ENCODE measurements at places on chromosomes 1 and 21.

GRCh38 chr1:53598966-53599365 lies 139.8 kb downstream of the DMRTB1 start:
- no peak for DNase-seq

DNA sequence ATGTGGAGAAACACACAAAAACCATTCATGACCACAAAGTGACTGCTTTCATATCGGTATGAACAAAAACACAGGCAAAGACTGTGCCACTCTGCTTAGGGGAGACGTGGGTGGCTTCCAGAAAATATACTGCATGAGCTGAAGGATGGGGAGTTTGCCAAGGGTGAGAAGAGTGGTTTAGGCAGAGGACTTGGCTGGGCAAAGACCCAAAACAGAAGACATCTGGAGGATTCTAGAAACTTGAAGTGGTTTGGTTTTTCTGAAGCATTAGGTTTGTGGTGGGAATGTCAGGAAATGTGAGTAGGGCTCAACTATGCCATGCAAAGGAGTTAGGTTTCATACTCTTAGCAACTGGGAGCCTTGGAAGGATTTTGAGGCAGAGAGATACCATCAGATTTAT lies 26.6 kb upstream of the DNM3 start:
- DNase-seq, result no peak

GRCh38 chr1:192810253-192810880 lies 1.5 kb downstream of the RGS2 start:
- no peak for DNase-seq

DNA sequence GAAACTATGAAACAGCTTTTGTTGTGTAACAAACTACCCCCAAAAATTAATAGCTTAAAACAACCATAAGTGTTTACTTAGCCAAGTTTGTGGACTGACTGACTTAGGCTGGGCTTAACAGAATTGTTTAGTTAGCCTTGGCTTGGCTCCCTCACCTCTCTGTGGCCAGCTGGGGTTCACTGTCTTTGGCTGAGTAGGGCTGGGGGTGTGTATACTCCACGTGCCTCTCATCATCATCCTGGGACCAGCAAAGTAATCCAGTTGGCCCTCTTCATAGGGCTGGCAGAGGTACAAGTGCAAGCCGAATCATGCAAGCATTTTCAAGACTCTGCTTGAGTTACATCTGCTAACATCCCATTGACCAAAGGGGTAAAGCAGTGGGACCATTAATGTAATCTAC lies 252.3 kb downstream of the BRINP2 start:
- no peak for DNase-seq

GRCh38 chr21:46289655-46290179 lies 3.6 kb downstream of the YBEY start:
- no peak for DNase-seq

DNA sequence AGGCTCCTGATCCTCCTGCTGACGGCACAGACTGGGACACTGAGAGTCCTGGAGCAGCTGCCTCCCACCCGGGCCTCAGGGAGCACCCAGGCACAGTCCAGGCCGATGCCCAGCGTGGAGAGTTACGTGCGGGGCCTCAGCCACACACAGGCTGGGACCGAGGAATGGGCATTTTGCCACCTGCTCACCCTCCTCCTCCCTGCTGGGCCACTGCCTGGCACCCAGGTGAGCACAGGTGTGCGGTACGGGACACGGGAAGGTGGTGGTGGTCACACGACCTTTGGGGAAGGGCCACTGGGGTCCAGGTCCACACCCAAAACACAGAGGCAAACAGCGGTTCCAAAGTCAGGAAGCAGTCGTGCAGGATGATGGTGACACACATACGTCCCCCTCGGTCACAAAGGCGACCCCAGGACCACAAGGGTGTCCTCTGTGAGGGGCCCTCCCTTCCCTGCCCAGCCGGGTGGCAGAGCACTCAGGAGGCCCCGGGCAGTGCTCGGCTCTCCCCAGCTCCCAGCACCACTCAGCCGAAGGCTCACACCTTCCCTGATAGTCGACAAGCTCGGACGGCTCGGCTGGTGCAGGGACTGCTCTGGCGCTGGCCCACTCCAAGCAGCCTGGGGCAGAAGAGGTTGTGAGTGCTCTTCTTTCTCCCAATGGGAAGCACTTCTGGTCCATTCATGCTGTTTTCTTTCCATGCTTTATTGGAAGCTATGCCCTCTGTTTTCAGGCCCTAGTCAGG lies 14.3 kb downstream of the MORN1 start:
- no peak for DNase-seq

GRCh38 chr1:76267631-76268030 lies 193.1 kb downstream of the ST6GALNAC3 start:
- no peak for DNase-seq

- no peak for DNase-seq
These were observed 17.3 kb downstream of the RIMS3 start for GRCh38 chr1:40648200-40648599.

GRCh38 chr1:43942411-43942810 lies 4.3 kb upstream of the IPO13 start:
- DNase-seq, result no peak

DNA sequence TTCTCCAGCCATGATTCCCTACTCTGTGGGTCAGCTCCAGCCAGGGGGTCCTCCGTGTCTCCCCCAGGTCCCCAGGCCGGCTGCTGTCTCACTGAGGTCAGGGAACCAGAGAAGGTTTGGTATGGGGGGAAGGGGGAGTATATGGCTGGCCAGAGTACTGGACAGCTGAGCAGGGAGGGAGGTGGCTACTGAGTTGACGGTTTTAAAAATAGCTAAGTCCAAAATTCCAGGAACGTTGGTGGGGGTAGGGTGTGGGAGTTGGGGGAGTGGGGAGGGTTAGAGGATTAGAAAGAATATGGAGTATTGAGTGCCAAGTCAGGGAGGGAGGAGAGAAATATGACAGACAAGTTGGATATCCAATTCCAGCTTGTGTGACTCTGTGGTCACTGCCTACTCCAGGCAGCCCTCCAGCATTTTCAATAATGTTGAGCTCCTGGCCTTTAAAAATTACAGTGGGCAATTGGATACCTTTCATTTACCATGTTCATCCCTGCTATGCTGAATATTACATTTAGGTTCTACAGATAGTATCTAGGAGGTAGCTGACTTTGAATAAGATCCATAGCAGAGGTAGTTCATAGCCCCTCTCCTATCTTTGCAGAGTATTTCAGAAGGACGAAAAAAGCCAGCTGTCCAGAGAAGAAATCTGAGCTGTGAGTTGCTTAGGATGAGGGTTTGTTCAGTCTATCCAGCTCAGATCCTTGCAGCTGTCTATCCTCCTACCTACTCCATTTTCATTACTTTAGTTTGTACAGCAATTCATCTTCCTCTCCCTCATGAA lies at the start of gene HJV:
HJV (minus strand) TSS at position 114 of the 781 bp plus-strand sequence. CDS start 1,504 bp downstream, outside the sequence.
- no peak for DNase-seq

DNA sequence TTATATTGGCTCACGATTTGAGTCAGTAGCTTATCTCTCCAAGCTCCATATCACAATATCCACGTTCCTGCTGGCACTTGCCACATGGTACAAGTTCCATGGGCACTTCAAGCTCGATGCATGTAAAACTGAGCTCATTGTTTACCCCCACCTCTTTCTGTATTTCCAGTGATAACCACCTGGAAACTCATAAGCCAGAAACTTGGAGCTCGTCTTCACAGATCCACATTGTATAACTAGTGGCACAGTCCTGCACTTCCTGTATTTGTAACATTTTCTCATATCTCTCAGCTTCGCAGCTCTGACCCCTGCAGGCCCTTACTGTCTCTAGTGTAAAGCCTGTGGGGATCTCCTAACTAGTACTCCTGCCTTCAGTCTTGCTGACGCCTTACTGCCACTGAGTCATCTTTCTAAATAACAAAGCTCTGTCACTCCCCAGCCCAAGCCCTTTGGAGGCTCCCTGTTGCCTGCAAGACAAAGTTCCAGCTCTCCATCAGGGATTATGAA lies 6.5 kb upstream of the C2CD4D start:
- DNase-seq, result no peak

GRCh38 chr21:27761623-27762022 lies 794.7 kb upstream of the ADAMTS5 start:
- DNase-seq, result no peak
